ENCODE measurements at places on chromosomes 5 and 9.

GRCh38 chr5:17785774-17786173, 151.5 kb downstream of the TAF11L14 start:
- peaks cover 2% of the 10 kb centered on the region for H3K4me1 ChIP-seq
- H3K36me3 ChIP-seq = no peaks in the 10 kb centered on the region
- H3K27ac ChIP-seq = no peak overlapping the region
- H3K4me3 ChIP-seq = no peak overlapping the region
- no peaks in the 10 kb centered on the region for H3K27me3 ChIP-seq

DNA sequence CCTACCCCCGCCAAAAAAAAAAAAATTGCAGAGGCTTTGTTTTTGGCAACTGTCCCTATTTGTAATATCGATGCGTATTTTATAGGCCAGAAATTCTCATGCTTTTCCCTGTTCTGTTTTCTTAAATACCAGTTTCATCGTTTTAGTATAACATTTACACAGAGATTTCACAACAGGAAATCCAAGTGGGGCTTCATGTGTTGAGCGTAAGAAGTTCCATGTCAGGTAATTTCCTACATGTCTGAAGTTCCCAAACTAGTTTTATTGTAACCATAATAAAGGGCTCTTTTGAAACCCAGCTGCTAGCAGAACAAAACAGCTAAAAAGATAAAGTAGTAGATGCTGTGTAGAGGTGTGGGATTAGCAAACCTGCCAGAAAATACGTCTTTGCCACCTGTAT, 4.2 kb downstream of the SMC5 start:
- H3K4me1 ChIP-seq = peaks cover 5% of the 10 kb centered on the region
- H3K27me3 ChIP-seq = no peaks in the 10 kb centered on the region
- DNase-seq = no peak
- H3K27ac ChIP-seq = no peak overlapping the region
- no peak overlapping the region for H3K4me3 ChIP-seq
- peaks cover 8% of the 10 kb centered on the region for H3K36me3 ChIP-seq

DNA sequence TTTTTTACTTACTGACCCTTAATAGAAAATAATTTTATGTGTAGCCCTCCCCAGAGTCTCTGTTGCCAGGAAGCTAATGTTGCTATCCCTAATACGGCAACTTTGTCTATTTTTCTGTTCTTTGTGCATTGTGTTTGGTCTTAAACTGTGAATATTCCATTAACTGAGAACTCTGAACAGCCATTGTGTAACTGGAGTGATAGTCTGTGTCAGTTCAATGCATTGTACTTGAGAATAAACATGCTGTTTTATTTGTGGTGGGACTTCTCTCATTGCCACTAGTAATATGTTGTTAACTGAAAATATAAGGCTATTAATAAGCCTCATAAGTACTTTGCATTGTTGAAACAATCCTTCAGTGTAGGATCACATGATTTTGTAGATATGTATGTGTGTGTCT, 278.3 kb upstream of the DMRT1 start:
- H3K4me3 ChIP-seq = no peak overlapping the region
- H3K4me1 ChIP-seq = peaks cover under 1% of the 10 kb centered on the region
- H3K36me3 ChIP-seq = no peaks in the 10 kb centered on the region

DNA sequence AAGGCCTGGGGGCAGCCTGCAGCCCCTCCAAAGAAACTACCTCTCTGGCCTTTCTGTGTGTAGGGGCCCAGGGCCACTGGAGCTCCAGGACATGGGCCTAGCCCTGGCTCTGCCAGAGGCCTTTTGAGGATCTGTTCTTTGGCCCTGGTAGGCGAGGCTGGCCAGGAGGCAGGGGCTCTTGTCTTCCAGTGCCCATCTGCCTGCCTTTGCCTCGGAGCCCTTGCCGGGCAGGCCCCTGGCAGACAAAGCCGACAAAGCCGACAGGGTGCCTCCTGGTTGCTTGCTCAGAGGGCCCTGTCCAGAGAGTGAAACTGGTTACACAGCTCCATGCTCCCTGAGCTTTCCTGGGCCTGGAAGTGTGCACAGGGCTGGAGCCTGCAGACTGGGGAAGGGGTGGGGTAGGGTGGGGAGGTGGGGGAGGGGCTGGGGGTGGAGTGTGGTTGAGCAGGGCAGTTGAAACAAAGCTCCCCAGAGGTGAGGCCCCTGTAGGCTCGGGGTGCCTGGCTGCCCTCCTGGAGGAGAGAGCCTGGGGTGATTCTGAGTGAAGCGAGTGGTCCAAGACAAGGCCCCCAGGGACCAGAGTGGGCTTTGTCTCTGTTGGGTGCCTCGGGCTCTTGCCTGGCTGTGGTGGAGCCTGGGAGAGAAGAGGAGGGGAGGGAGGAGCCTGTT, 29.3 kb downstream of the PTPA start:
- peaks cover 44% of the 10 kb centered on the region for H3K4me1 ChIP-seq
- H3K4me3 ChIP-seq = peak overlapping the region; percentile 62
- H3K36me3 ChIP-seq = peaks cover 22% of the 10 kb centered on the region
- no peak for DNase-seq

DNA sequence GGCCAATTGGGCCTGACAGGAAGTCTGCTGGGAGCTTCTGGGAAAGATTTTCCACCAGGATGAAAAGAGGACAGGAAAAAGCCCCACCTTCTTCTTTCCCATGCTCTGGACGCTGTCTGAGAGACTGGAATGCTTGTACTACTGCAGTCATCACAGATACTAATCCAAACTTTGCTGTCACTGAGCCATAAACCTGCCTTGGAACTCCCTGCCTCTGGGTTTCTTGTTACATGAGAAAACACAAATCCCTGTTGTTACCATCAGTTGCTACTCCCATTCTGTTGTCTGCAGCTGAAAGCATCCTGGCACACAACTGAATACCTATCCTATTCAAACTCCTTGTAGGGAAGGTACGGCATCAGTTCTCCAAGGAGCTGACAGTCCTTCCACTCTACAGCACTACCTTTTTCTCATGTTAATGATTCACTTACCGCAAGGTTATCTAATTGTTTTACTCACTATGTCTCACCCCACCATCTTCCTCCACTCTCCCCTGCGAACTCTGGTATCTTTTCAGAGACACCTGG, 167.5 kb downstream of the CDK5RAP2 start:
- H3K27ac ChIP-seq = no peak overlapping the region
- DNase-seq = no peak
- H3K4me1 ChIP-seq = peaks cover 17% of the 10 kb centered on the region

DNA sequence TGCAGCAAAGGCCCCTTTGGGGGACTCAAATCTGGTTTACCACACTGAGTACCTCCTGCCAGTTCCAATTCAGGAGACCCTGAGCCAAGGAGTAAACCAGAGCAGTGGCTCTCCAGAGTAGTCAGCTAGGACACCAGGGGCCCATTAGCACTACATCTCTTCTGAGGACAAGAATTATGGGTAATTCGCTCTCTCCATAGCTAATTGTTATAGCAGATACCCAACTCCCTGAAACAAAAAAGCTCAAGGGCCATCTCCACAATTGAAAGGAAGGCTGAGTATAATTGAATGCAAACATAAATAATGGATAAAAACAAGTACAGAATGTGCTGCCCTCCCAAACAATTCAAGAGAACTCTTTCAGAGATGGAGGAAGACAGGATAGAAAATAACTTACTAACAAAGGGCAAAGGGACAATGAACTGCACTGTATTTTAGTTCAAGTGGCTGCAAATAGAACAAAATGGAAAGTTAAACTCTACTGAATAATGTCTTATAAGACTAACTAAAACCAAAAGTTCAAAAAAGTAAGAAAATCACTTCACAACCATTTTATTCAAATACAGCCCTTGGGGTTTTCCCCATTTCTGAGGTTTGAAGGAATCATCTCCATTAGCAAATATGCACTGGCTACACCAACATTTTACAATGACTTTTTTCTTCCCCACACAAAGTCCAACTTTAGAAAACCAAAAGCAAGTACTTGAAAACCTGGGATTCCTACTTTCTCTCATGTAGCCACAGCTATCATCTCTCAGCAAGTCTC, 118.8 kb downstream of the SIL1 start:
- DNase-seq = no peak
- H3K27me3 ChIP-seq = no peaks in the 10 kb centered on the region
- peaks cover 6% of the 10 kb centered on the region for H3K4me1 ChIP-seq
- no peaks in the 10 kb centered on the region for H3K36me3 ChIP-seq

GRCh38 chr5:113902917-113903660, 389.6 kb downstream of the YTHDC2 start:
- H3K4me3 ChIP-seq = no peak overlapping the region
- no peaks in the 10 kb centered on the region for H3K36me3 ChIP-seq
- H3K4me1 ChIP-seq = no peaks in the 10 kb centered on the region
- no peaks in the 10 kb centered on the region for H3K27me3 ChIP-seq
- no peak overlapping the region for H3K27ac ChIP-seq

DNA sequence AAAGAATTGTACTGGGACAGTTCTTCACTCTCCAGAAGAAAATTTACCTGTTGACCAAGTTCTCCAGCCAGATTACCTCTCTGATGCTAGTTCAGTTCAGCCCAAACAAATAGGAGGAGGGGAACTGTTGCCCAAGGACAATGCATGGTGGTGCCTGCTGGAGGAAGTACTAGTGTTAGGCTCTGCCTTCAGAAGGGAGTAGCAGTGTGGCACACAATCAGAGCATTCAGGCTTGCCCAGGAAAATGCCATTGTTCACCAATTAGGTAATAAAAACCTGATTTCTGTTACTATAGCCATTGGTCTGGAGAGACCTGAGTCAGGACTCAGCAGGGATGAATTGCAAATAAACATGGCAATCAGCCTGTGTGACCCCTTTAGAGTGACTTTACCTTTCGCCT, 720.8 kb upstream of the ZNF608 start:
- H3K4me3 ChIP-seq = no peak overlapping the region
- H3K27ac ChIP-seq = no peak overlapping the region
- H3K4me1 ChIP-seq = peaks cover 6% of the 10 kb centered on the region
- no peaks in the 10 kb centered on the region for H3K27me3 ChIP-seq
- DNase-seq = no peak
- no peaks in the 10 kb centered on the region for H3K36me3 ChIP-seq

DNA sequence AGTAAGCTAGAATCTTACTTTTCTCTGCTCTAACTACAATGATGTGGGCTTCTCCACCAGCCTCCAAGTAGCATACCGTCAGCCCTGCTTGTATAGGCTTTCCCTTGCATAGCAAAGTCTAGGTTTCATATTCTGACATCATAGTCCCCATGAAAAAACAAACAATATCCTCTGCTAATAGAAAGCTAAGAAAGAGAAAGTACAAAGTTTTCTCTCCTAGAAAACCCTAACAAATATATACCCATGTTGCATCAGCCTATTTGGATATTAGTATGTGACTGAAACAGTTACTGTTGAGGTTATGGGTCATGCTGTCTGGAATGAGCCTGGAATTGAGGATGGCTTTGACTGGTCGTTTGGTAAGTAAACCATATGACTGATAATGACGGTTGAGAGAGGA, 1696.0 kb downstream of the MAT2B start:
- H3K4me1 ChIP-seq = peaks cover 1% of the 10 kb centered on the region
- no peak overlapping the region for H3K27ac ChIP-seq
- H3K36me3 ChIP-seq = no peaks in the 10 kb centered on the region
- H3K4me3 ChIP-seq = no peak overlapping the region

- H3K4me1 ChIP-seq = no peaks in the 10 kb centered on the region
- H3K27ac ChIP-seq = no peak overlapping the region
- H3K4me3 ChIP-seq = no peak overlapping the region
Measured at GRCh38 chr9:134531220-134531970, 110.2 kb upstream of the COL5A1 start.

- H3K27me3 ChIP-seq = no peaks in the 10 kb centered on the region
- peaks cover 1% of the 10 kb centered on the region for H3K4me1 ChIP-seq
- no peak for DNase-seq
- no peaks in the 10 kb centered on the region for H3K36me3 ChIP-seq
Measured at GRCh38 chr9:7315116-7315515, 484.5 kb downstream of the DMAC1 start.

DNA sequence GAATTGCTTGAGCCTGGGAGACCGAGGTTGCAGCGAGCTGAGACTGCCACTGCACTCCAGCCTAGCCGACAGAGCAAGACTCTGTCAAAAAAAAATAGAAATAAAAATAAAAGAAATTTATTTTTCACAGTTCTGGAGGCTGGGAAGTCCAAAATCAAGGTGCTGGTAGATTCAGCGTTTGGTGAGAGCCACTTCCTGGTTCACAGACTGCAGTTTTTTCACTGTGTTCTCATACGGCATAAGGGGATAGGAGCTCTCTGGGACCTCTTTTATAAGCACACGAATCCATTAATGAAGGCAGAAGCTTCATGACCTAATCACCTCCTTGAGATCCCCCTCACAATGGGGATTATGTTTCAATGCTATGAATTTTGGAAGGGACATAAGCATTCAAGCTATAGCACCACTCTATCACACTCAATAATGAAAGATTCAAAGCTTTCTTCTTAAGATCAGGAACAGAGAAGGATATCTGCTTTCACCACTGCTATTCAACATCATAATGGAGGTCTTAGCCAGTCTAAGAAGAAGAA, 5.3 kb downstream of the PJA2 start:
- no peaks in the 10 kb centered on the region for H3K4me1 ChIP-seq
- H3K27me3 ChIP-seq = no peaks in the 10 kb centered on the region
- no peak overlapping the region for H3K27ac ChIP-seq
- DNase-seq = no peak
- no peak overlapping the region for H3K4me3 ChIP-seq

DNA sequence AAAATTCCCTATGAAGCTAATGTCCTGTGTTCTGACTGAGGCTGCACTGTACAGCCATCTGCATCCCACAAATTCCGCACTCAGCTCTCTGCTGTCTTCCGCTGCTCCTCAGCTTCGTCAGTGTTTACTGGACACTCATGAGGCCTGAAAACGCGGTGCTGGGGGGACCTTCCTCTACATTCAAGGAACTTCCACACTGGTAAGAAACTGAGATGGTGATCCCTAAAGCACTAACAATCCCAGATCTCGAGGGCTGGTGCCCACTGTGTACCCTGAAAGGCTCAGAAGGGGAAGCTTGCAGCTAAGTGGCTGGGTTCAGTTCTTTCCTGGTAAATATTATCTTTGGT, 117.9 kb downstream of the NRG2 start:
- no peaks in the 10 kb centered on the region for H3K4me1 ChIP-seq
- no peak overlapping the region for H3K4me3 ChIP-seq
- no peaks in the 10 kb centered on the region for H3K27me3 ChIP-seq
- no peaks in the 10 kb centered on the region for H3K36me3 ChIP-seq

- H3K27me3 ChIP-seq = no peaks in the 10 kb centered on the region
- no peak overlapping the region for H3K27ac ChIP-seq
- H3K4me3 ChIP-seq = no peak overlapping the region
- H3K36me3 ChIP-seq = peaks cover 40% of the 10 kb centered on the region
Measured at GRCh38 chr5:627840-628239, 15.7 kb downstream of the CEP72 start.
